ENCODE measurements at places on chromosomes 5 and 9.

GRCh38 chr9:3971391-3972082 lies 328.3 kb downstream of the GLIS3 start:
- DNase-seq: no peak

- DNase-seq: no peak
Measured at GRCh38 chr9:69458176-69458575, 133.2 kb downstream of the ENTREP1 start.

DNA sequence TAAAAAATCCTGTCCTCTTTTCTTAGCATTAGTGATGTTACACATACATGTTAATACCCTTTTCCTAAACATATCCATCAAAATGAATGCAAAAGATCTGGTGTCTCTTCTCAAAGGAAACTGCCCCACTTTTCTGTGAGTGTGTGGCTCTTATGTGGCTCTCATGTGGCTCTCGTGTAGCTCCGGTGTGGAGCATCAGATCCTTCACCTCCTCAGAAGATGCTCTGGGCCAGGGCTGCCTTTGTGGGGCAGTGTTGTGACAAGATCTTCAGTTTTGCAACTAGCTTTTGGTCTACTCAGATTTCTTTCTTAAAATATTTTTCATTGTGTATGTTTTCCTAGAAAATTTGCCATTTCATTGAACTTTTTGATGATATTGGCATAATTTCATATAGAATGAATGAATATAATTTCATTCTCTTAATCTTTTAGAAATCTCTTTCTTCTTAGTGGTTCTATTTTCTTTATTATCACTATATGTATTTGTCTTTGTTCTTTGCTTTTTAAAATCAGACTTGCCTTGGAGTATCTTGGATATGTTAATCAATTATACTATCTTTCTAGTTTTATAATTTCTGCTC lies 19.4 kb downstream of the GARNL3 start:
- DNase-seq: no peak

- no peak for DNase-seq
Measured at GRCh38 chr9:37574241-37574721, 1.9 kb downstream of the FBXO10 start.

GRCh38 chr5:73865315-73865714 lies 239.3 kb downstream of the ARHGEF28 start:
- DNase-seq: no peak

GRCh38 chr9:130530938-130531337 lies 48.4 kb upstream of the FUBP3 start:
- no peak for DNase-seq

DNA sequence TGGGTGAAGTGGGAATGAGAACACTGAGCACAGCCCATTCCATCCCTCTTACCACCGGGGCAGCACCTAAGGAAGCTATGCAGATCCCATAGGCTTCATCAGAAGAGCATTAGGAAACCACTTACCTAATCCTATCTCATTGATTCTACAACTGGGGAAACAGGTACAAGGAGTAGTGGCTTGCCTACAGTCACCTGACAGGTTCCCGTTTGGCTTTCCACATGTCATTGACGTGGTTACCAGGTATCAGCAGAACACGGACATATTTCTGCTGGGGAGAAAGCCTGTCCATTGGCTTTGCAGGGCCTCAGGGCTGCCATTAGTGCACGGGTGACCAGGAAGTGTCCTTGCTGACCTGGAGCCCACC lies 11.3 kb downstream of the AFAP1L1 start:
- no peak for DNase-seq

DNA sequence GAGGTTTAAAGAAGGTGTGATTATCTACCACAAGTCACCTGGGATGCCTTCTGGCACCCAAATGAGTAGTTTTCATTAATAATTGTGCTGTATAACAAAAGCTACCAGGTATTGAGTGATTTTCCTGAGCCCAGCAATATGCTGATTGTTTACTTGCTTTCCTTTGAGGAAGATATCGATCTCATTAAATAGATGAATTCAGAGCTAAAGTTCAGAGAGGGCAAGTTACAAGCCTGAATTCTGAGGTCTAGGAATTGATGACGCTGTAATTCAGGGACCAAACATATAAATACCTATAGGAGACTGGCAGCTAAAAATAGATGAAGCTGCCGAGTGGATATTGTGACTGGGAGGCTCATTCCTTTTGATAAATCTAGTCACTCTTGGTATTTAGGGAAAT lies 1.1 kb downstream of the ERCC6L2 start:
- no peak for DNase-seq

DNA sequence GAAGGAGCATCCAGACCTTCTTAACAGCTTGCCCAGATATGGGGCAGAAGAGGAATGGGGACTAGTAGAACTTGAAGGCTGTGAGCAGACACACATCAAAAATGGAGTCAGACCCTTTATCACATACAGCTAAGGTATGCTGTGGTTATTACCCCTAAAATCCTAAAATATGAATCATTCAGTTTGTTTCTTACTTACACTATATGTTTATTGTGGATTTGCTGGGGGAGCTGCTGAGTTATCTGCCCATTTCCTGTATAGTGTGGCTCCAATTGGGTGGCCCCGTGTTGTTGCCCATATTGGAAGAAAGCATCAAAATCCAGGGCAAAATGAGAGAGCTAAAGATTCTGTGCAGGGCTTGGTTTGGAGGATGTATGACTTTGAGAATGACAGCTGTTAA lies 56.9 kb downstream of the AP3S1 start:
- no peak for DNase-seq

GRCh38 chr9:130759738-130760137 lies 66.2 kb downstream of the EXOSC2 start:
- DNase-seq: no peak

- DNase-seq: no peak
Measured at GRCh38 chr5:148733601-148734438, 79.5 kb upstream of the HTR4 start.

DNA sequence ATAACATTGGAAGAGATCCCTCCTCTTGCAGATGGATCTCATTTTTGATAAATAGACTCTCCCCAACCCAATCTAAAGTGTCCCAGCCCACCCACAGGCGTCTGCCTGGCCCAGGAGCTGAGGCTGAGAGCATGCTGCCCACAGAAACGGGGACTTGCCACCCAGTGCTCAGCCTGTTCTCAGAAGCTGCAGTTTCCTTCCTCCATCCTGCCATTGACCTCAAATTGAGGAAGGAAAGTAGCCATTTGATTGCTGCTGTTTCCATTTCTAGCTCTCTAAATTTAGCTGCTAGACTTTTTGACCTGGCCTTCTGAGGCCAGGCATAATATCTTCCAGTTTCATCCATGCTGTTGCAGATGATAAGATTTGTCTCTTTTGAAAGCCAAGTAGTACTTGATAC lies 31.1 kb upstream of the FRMD3 start:
- no peak for DNase-seq

- DNase-seq: no peak
Measured at GRCh38 chr9:3947859-3948438, 351.9 kb downstream of the GLIS3 start.

GRCh38 chr9:108724652-108725051 lies 131.1 kb downstream of the ACTL7B start:
- no peak for DNase-seq
